ENCODE measurements at places on chromosomes 11 and 22.

- DNase-seq = no peak
Measured at GRCh38 chr11:109425554-109425953, 3.6 kb downstream of the C11orf87 start.

GRCh38 chr11:34395916-34396550, 38.2 kb upstream of the ABTB2 start:
- DNase-seq = no peak

- peak; percentile 74 for DNase-seq
Measured at GRCh38 chr11:61541598-61541997, 33.0 kb downstream of the LRRC10B start.

- no peak for DNase-seq
Measured at GRCh38 chr11:6606471-6607189, 3.1 kb downstream of the ILK start.

- DNase-seq = no peak
Measured at GRCh38 chr11:46334211-46334610, 13.1 kb upstream of the DGKZ start.

GRCh38 chr11:115267238-115267781, 236.9 kb downstream of the CADM1 start:
- DNase-seq = no peak
